Foreskin keratinocyte (primary cell): ENCODE measurements at places on chromosomes 16 and 17. TPM values are rescaled to one million over a fixed set of nuclear protein-coding genes. Genes with fewer than 3 reads are reported as not detected.

SLFN11 gene
- 2.4 and 4.7 TPM in 2 replicates for total RNA-seq

GRCh38 chr16:381789-382717 is at the start of gene PGAP6:
Gene PGAP6 (minus strand): TSS chr16:381978. CDS start chr16:381821, 157 bp downstream.
- DNase-seq = no peak

- DNase-seq = no peak
Observed at GRCh38 chr16:610513-611381, 20.0 kb upstream of the WFIKKN1 start.

- DNase-seq = no peak
Observed at GRCh38 chr17:35531160-35531559, 6.3 kb downstream of the SLFN12L start.

GRCh38 chr17:5354886-5355415 is 64.5 kb downstream of the NUP88 start:
- DNase-seq = no peak

DNA sequence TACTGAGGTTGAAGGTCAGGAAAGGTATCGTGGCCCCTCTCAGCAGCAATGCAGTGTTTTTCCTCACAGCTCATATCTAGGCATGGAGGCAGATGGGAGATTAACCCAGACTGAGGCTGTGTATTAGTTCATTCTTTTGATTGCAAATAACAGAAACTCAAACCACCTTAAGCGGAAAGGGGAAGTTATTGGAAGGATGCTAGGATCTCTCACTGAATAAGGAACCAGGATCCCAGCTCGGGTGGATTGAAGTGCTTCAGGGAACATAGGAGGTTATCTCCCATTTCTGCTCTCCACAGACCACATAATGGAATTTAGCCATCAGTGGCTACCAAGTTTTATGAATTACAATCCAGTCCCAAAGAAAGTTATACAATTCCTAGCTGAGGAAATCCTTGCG is 8.2 kb downstream of the ZNF689 start:
- DNase-seq = no peak
